Ovary (tissue), 10 donors: ENCODE measurements at places on chromosomes 13 and 19.

GRCh38 chr19:18932216-18932841 lies 8.7 kb downstream of the HOMER3 start:
- DNase-seq = peak; percentile 92

DNA sequence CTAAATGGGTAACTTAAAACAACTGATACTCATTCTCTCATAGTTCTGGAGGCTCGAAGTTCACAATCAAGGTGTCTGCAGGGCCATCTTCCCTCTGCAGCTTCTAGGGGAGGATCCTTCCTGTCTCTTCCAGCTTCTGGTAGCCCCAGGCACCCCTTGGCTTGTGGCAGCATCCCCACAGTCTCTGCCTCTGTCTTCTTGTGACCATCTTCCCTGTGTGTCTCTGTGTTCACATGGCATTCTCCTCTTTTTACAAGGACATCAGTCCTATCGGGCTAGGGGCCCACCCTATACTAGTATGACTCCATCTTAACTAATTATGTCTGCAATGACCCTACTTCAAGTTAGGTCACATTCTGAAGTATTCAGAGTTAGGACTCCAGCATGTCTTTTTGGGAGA lies 73.5 kb downstream of the ANKRD10 start:
- DNase-seq = no peak

DNA sequence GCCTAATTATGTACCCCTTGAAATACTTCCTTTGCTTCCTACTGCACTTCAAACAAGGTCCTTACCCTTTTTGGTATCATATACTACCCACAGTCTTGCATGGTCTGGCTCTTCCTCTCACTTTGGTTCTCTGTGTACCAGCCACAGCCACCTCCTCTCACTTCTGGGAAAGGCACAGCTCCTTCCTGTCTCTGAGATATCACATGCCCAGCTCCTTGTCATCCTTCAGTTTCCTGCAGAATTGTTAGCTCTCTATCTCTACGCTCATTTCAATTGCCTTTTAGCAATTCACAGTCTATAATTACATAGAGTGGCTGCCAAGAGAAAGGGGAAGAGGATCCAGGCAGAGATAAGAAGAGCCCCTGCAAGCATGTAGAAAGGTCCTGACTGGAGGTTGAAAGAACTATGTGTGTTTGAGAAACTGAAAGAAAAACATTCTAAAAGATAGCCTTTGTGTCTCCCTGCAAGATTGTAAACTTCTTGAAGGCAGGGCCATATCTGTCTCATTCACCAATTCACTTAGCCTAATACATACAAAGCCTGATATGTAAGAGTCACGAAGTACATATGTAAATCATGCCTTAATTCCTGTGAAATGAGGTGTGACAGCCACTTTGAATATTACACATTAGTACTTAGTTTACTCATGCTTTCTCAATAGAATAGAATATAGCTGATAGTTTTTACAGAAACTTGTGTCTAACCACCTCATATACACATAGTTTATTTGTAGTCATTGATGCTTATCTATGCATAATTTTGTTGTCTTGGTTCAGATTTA lies 933.1 kb downstream of the DIAPH3 start:
- DNase-seq = no peak

DNA sequence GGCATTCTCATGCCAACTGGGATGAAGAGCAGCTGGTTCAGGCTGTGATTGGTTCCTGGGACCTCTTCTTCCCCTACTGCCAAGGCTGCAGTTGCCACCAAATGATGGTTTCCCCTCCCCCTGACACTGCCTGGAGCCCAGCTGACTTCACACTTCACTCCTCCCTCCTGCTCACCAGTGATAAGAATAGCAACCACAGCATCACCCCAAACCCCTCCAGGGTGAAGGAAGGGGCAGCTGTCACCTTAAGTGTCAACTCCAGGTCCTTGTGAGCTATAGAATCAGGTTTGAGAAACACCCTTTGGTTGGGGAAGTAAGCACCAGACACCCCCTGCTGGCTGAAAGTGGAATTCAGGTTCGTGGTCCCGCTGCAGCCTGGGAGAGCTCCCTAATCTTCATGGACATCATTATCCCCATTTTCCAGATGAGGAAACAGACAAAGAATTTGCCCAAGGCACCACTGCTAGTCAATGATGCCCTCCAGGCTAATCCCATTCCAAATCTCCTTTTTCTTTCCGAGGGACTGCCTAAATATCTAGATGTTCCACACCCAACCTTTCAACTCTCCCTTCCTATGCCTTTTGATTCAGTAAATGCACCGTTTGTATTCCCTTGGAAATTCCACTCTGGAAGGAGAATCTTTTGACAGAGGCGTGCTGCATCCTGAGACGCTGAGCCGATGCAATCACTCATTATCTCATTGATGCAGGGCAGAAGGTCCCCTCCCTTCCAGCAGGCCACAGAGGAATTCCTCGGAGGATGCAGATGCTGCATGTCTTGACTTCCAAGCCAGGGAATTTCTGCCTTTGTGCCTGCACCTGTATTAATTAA lies 50.6 kb upstream of the UQCRFS1 start:
- peak; percentile 23 for DNase-seq

GRCh38 chr13:42617221-42617620 lies 43.3 kb downstream of the TNFSF11 start:
- no peak for DNase-seq
